ENCODE measurements at places on chromosomes 4 and X. TPM values are rescaled to one million over a fixed set of nuclear protein-coding genes. Genes with fewer than 3 reads are reported as not detected.

DNA sequence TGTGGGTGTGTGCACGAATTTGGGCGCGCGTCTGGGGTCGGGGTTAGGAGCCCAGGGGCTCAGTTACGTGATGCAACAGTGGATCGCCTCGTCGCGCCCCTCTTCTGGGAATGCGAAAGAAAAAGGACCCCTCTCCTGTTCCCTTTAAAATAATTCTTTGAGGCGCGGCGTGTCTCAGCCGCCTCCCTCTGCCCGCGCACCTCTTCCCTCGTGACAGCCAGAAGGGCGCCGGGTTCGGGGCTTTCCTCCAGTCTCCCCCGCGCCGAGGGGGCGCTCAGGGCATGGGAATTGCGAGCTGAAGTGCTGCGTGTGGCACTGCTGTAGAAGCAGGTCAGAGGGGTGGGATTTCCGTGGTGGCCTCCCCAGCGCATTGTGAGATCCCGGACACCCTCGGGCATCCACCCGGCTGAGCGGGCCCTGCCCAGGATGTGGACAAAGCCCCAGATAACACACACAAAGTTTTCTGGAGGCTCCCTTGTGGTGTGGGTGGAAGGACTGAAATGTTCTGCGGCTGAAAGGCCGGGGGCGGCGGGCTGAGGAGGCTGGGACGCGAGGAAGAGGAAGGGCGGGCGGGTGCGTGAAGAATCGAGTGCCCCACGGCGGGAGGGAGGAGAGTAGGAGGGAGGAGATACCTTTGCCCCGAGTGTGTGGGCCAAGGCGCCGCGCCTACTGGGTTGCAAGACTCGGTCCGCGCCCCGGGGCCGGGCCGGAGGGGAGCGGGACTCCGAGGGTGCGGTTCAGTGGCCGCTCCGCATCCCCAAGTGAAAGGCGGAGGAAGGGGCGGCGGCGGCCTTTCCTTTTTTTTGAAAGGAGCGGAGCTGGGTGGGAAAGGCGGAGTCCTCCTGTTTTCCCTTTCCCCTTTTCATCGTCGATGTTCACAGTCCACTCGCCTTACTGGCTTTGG, 752 bp downstream of the SEPTIN11 start:
- DNase-seq: peak; percentile 45
- H3K36me3 ChIP-seq: no peaks in the 10 kb centered on the region
- H3K27ac ChIP-seq: peak overlapping the region; percentile 97
- peak overlapping the region; percentile 73 for H3K4me3 ChIP-seq

- DNase-seq: no peak
- no peak overlapping the region for H3K4me3 ChIP-seq
- no peaks in the 10 kb centered on the region for H3K4me1 ChIP-seq
- no peak overlapping the region for H3K27ac ChIP-seq
- no peaks in the 10 kb centered on the region for H3K36me3 ChIP-seq
- no peaks in the 10 kb centered on the region for H3K27me3 ChIP-seq
These were observed 1382.0 kb downstream of the FAM133A start for GRCh38 chrX:95055991-95056390.

GRCh38 chr4:17336524-17336961, 175.3 kb downstream of the QDPR start:
- peak; percentile 56 for DNase-seq
- H3K27ac ChIP-seq: peak overlapping the region; percentile 10
- H3K36me3 ChIP-seq: no peaks in the 10 kb centered on the region
- no peaks in the 10 kb centered on the region for H3K27me3 ChIP-seq
- no peaks in the 10 kb centered on the region for H3K4me1 ChIP-seq

DNA sequence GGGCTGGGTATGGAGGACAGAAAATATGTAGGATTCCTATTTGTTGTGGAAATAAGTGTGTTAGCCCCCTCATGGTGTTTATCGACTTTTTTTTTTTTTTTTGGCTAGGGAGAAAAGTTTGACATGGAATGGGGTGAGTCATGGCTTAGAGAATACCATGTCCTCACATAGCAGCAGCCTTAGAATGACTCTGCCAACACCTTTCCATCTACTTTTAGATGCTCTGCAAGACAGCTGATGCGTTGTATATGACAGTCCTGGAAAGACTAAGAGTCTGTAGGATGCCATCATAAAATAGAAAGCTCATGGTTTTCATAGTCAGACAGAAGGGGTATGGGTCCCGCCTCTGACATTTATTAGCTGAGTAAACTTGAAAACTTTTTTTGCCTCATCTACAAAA, 37.7 kb downstream of the MTTP start:
- H3K4me1 ChIP-seq: no peaks in the 10 kb centered on the region
- no peak for DNase-seq
- H3K4me3 ChIP-seq: no peak overlapping the region

PAGE2 gene
- total RNA-seq: not detected

FHIP1A gene
- total RNA-seq: 8.8 TPM

GRCh38 chrX:117996408-117996807, 120.2 kb downstream of the KLHL13 start:
- no peak overlapping the region for H3K4me3 ChIP-seq
- no peak overlapping the region for H3K27ac ChIP-seq
- DNase-seq: no peak
- no peaks in the 10 kb centered on the region for H3K36me3 ChIP-seq
- no peaks in the 10 kb centered on the region for H3K27me3 ChIP-seq

LGI2 gene
- 23.7 TPM for total RNA-seq

MAD2L1 gene
- 2.9 TPM for total RNA-seq

STOX2 gene
- total RNA-seq: 18.2 TPM

- DNase-seq: no peak
- no peak overlapping the region for H3K27ac ChIP-seq
These were observed 11.9 kb upstream of the MAB21L2 start for GRCh38 chr4:150569998-150570535.

KLHL5 gene
- total RNA-seq: 22.6 TPM

DCAF4L1 gene
- total RNA-seq: not detected

DNA sequence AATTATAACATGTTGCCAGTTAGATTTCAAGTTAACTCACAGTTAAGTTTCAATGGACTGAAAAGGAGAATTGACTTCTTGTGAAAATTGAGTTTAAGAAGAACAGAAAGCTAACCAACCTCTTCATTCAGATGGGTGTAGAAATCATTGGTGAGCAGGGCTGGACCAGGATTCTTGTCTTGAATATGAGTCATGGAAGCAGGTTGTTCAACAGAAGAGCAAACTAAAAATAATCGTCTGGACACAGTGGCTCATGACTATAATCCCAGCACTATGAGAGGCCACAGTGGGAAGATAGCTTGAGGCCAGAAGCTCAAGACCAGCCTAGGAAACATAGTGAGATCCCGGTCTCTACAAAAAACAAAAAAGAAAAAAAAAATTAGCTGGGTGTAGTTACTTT, 98.2 kb downstream of the ARSJ start:
- no peaks in the 10 kb centered on the region for H3K4me1 ChIP-seq
- no peaks in the 10 kb centered on the region for H3K27me3 ChIP-seq
- no peaks in the 10 kb centered on the region for H3K36me3 ChIP-seq
- no peak for DNase-seq
- H3K27ac ChIP-seq: no peak overlapping the region

APBB2 gene
- 133 TPM for total RNA-seq

GRCh38 chr4:141375855-141376254, 155.2 kb downstream of the ZNF330 start:
- no peaks in the 10 kb centered on the region for H3K36me3 ChIP-seq
- no peaks in the 10 kb centered on the region for H3K4me1 ChIP-seq
- no peaks in the 10 kb centered on the region for H3K27me3 ChIP-seq

CASP3 gene
- 21.4 TPM for total RNA-seq

GRCh38 chrX:69080855-69081465, 84.3 kb downstream of the PJA1 start:
- H3K27me3 ChIP-seq: no peaks in the 10 kb centered on the region
- DNase-seq: no peak
- H3K4me1 ChIP-seq: no peaks in the 10 kb centered on the region
- H3K36me3 ChIP-seq: no peaks in the 10 kb centered on the region

FGF16 gene
- 1.0 TPM for total RNA-seq

DNA sequence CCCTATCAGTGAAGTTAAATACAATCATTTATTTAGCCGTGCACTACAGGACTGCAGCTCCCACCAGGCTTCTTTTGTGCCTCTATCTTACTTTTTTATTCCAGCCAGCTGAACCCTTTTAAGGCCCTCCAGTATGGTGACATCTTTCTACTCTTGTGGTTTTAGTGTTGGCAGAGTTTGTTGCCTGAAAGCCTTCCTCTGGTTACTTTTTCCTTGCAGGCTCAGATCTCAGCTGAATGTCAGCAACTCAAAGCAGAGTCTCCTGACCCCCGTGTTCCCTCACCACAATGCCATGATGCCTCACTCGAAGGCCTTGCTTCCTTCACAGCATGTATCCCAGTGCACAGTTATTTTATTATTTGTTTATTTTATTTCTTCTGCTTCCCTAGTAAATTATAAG, 818.9 kb upstream of the LCORL start:
- H3K4me1 ChIP-seq: no peaks in the 10 kb centered on the region
- no peak overlapping the region for H3K27ac ChIP-seq
- H3K27me3 ChIP-seq: no peaks in the 10 kb centered on the region
- DNase-seq: no peak
- no peak overlapping the region for H3K4me3 ChIP-seq
- no peaks in the 10 kb centered on the region for H3K36me3 ChIP-seq

- H3K4me3 ChIP-seq: no peak overlapping the region
- H3K36me3 ChIP-seq: no peaks in the 10 kb centered on the region
- no peaks in the 10 kb centered on the region for H3K27me3 ChIP-seq
- H3K4me1 ChIP-seq: no peaks in the 10 kb centered on the region
- no peak for DNase-seq
These were observed 764.9 kb downstream of the TECRL start for GRCh38 chr4:63644396-63644795.

GPR119 gene
- total RNA-seq: not detected

DNA sequence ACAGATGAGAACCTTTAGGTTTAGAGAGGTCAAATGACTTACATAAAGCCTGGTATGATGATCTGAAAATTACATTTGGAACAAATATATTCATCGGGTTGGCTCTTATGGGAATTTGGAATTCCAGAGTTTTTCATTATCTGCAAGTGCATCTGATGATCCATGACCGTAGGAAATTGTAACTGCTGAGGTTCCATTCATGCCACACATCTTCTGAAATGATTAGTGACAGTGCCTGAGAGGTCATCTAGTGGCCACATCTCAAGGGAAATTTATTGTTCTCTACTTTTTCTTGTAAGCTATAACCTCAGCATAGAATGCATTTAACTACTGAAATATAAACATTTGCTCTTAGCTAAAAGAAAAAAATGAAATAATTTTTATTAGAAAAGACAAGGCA, 105.8 kb upstream of the NWD2 start:
- no peaks in the 10 kb centered on the region for H3K27me3 ChIP-seq
- no peaks in the 10 kb centered on the region for H3K4me1 ChIP-seq
- H3K36me3 ChIP-seq: no peaks in the 10 kb centered on the region
- DNase-seq: no peak
- H3K4me3 ChIP-seq: no peak overlapping the region
